ENCODE measurements at places on chromosomes 5 and 9.

DNA sequence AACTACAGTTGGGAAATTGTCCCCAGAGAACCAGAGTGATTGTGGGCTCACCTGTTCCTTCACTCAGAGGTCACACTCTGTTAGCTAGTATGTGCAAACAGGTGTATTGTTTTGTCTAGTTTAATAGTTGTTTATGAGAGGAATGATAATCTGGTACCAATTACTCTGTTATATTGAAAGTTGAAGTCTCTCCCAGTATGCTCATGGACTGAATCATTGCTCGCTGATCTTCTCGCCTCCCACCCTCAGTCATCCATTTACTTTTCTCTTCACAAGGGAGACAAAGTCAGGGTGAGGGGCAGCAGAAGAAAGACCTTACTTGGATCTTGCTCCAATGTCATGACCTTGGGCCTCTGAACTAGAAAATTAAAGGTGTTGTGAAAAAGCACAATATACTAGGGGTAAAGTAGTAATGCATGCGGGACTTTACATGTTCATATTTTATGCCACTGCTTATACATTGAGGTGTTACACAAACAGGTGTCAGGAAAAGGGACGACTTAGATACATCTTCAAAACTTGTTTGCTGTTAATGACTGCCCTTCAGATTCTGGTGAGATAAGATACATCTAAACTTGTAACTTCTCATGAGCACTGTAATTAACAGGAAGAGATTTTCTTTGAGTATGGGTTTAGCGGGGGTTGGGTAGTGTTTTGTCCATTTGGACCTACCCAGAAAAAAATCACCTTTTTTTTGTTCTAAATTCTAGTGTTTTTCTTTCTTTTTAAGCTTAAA, 36.9 kb downstream of the LNPEP start:
- DNase-seq: no peak

DNA sequence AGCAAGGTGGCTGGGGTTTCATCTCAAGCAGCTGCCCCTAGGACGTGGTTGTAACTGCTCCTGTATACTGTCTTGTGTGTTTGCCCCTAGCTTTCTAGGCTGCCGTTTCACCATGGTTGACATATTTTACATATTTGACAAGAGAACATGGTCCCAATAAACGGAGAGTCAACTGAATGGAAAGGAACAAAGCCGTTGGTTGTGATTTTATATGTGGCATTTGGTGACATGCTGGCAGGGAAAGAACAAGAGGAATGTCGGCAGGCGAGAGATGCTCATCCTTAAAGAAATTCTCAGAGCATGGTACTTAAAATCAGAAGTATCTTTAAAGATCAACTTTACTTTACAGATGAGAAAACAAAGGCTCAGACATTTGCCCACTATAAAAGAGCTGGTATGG, 11.8 kb downstream of the ZNF366 start:
- no peak for DNase-seq

DNA sequence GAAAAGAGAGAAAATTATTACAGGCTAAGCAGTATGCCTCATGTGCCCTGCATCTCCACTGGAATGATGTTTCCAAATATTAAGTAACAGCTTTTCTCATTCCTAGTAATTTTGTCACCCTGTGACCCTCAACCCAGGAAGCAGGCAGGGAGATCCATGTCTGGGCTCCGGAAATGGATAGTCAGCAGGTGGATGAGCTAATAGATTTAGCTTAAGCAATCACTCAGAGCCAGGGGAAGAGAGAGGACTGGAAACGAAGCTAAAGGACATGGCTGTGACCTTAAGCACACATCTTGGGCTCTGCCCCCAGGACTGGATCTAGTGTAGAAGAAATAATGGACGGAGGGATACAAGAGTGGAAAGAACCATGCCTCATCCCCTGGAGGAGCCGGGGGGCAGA, 89.5 kb downstream of the ARSB start:
- DNase-seq: no peak

DNA sequence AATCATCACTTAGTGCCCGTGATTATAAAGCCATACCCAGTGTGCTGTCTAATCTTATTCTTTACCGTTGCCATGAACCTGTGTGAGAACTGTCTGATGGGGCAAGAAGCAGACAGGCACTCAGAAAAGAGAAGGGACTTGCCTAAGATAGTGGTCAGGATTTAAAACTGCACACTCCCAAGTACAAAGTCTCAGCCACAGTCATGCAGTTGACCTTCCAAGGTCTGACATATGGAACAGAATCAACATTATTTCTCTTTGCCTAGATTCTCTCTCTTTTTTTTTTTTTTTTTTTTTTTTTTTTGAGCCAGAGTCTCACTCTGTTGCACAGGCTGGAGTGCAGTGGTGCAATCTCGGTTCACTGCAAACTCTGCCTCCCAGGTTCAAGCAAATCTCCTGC, 1.9 kb upstream of the PPP2CA start:
- DNase-seq: no peak

GRCh38 chr9:114592356-114592755, 4.8 kb downstream of the ATP6V1G1 start:
- DNase-seq: no peak

DNA sequence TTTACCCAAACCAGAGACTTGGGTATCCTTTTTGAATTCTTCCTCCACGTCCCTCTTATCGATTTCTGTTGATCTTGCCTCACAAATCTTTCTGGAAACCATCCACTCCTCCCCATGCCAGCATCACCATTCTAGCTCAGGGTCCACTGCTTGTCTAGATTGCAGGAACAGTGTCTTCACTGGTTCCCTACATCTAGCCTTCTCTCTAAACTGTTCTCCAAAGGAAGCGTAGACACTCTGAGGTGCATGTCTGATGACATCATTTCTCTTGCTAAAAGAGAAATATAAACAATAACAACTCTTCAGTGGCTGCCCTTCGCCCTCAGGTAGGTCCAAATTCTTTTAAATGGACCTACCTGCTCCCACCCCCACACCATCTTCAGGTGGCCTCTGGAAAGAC, 200.1 kb downstream of the DCP2 start:
- no peak for DNase-seq

DNA sequence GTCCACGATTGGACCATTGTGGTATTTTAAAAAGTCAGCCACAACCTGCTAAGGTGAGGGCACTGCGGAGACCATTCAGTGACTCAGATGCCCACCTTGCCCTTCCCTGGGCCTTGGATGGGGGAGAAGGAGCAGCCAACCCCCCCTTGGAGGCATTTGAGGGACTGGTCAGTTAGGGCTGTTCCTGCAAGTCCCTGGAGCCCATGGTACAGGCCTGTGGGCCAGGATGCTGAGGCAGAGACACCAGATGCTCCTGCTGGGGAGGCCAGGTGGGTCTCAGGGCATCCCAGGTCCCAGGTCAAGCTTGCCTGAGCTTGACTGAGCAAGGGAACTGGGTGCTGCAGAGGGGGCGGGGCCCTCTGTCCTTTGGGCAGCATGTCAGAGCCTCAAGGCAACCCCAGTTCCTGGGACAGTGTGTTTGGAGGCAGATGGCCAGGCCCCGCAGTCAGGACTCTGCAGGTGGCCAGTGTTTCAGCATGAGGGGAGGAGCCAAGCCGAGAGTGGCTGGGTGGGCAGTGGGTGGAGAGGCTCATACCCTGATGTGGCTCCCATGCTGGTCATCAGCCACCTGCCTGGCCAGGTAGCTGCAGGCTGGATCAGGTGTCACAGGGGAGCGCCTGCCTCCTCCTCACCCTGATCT, 27.5 kb downstream of the SLC6A3 start:
- no peak for DNase-seq

DNA sequence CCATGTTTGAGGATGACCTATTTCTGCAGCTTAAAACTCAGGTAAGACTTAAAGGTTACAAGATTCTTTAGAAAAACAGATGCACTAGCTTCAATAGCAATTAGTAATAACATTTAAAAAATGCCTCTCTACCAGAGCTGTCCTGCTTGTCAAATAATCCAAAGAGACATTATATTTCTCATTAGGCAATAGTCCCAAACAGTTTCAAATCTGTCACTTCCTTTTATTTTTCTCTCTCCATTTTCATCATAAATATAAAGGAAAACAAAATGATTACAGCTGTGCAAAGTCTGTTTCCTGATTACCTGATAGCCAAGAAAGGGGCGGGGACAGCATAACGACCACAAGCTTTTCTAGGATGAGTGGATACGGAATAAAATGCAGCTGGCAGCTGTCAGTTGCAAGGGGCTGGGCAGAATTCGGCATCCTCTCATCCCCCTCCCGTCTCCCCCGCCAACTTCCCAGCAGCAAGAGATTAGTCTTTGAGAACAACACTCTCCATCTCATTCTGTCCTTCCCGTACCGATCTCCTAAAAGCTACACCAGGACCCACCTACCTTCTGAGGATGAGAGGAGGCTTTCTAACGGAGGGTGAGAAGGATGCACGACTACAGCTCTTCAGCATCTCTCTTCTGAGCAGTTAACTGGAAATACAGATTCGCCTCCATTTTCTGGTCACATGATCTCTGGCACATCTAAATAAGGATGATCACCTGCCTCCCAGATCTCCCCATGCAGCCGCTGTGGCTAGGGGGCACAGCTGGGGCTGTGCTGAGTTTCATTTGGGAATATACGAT, 72.5 kb upstream of the PCA3 start:
- no peak for DNase-seq

- DNase-seq: no peak
These were observed 26.4 kb upstream of the CARNMT1 start for GRCh38 chr9:75054368-75055001.

GRCh38 chr9:15191378-15191777, 115.6 kb downstream of the TTC39B start:
- no peak for DNase-seq

- DNase-seq: no peak
These were observed 192.9 kb upstream of the CCNH start for GRCh38 chr5:87605663-87606062.

GRCh38 chr9:118017607-118018122, 313.5 kb downstream of the TLR4 start:
- DNase-seq: no peak

GRCh38 chr9:121281614-121282276, 13.8 kb downstream of the GSN start:
- DNase-seq: no peak

GRCh38 chr5:174223355-174223754, 177.8 kb downstream of the NSG2 start:
- no peak for DNase-seq

DNA sequence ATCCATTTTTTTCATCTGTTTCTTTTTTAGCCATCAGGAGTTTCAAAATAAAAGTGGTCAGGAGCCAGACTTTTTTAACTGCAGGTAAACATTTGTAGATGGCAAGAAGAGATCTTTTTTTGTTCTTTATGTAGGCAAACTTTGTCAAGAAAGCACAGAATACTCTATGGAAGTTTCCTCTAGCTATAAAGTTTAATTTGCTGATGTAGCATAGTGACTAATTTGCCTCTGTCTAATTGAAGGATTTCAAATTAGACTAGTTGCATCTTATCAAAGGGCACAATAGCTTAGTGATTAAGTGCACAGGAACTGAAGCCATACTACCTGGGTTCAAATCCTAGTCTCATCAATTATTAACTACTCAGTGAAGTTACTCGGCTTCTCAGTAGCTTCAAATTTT, 22.0 kb downstream of the FGF10 start:
- no peak for DNase-seq

GRCh38 chr5:74334762-74335384, 305.7 kb downstream of the ENC1 start:
- DNase-seq: no peak

- DNase-seq: peak; percentile 90
These were observed 42.4 kb downstream of the TRIO start for GRCh38 chr5:14185326-14186058.

- DNase-seq: no peak
These were observed 98.0 kb downstream of the SLIT3 start for GRCh38 chr5:169202969-169203368.

GRCh38 chr5:78992146-78992545, 7.0 kb upstream of the ARSB start:
- DNase-seq: no peak

GRCh38 chr9:131262327-131263032, 13.8 kb downstream of the FAM78A start:
- DNase-seq: no peak

DNA sequence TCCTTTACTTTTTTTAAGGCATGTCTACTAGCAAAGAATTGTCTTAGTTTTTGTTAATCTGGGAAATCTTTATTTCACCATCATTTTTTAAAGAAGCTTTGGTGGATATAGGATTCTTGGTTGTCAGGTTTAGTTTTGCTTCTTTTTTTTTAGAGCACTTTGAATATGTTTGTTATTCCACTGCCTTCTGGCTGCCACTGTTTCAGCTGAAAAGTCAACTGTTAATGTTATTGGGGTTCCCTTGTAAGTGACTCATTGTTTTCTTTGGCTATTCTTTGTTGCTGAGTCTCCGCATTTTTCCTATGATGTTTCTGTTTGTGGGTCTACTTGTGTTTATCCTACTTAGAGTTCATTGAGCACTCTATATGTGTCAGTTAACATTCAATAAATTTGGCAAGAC, 44.4 kb downstream of the PHAX start:
- no peak for DNase-seq

- DNase-seq: peak; percentile 78
These were observed 4.1 kb downstream of the NFIL3 start for GRCh38 chr9:91419222-91420191.

GRCh38 chr5:146849694-146850303, 28.8 kb downstream of the PPP2R2B start:
- DNase-seq: no peak

GRCh38 chr9:19232823-19233194, 2.3 kb downstream of the DENND4C start:
- DNase-seq: no peak

DNA sequence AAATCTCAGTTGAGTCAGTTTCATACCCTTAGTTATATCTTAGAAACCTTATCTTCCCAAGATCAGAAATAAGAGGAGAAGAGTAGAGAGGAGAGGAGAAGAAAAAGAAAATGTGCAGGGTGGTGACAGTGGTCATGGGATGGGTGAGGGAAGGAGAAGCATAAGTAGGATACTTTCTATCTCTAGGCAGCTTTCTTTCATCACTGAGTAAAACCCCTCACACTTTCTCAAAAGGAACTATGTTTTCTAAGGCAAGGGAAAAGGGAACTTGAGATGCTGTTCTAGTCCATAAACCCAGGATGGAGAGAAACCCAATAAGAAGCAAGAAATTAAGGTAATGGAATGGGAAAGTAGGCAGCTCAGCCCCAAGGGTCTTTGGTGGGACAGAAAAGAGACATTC, 225.3 kb downstream of the MCTP1 start:
- DNase-seq: no peak

DNA sequence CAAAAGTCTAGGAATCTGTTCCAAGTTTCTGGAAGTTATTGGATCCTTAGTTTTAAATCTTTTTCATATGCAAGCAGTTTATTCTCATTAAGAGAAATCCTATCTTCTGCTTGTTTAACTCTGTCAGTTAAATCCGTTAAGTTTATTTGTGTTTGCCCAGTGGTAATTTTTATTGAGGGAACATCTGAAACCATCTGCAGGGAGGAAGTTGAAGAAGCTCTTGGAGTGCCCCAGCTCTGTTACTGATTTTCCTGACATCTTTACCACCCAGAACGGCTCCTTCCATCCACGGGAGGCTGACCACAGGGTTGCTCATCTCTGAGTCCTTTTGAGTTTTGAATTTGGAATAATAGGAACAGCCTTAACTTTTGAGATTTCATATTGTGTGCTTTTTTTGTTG, 99.9 kb upstream of the ZNF618 start:
- no peak for DNase-seq

- no peak for DNase-seq
These were observed 14.8 kb upstream of the NR3C1 start for GRCh38 chr5:143418140-143418866.

All from RCC 7860 (cell line).